Sigmoid colon (tissue), 7 donors: ENCODE measurements at places on chromosomes 6 and 20. TPM values are rescaled to one million over a fixed set of nuclear protein-coding genes. Genes with fewer than 3 reads are reported as not detected.

Gene MCHR2
- total RNA-seq: not detected

- DNase-seq: peak; percentile 72
These were observed 472 bp upstream of the PAQR8 start for GRCh38 chr6:52361414-52361944.

Gene TMEM63B
- total RNA-seq: 21.3 TPM

DNA sequence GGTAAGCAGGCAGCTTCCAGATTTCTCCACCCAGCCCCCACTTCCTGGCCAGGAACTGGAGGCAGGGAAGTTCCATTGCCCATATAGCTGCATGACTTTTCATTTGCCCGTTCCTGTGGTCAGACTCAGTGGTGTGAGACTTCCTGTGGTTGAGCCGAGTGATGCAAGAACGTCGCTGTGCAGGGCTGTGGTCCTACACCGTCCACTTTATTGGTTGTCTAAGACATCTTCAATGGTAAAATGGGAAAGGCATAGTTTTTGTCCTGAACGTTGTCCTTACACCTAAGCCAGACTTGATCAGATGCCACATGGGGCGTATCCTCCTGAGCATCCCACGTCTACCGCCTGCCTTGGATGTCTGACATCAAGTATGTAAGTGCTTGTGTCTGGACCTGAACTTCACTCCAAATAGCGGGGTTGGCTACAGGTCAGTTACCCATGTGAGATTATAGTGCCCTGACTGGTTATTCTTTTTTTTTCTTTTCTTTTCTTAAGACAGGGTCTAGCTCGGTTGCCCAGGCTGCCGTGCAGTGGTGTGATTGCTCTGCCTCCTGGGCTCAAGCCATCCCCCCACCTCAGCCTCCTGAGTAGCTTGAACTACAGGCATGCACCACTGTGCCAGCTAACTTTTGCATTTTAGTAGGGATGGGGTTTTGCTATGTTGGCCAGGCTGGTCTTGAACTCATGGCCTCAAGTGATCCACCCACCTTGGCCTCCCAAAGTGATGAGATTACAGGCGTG, 25.9 kb upstream of the GTSF1L start:
- no peak for DNase-seq

Gene HSPA1L
- total RNA-seq: 2.2 TPM

- no peak for DNase-seq
These were observed 447.1 kb downstream of the QKI start for GRCh38 chr6:163861627-163862026.

Gene TREM1
- total RNA-seq: 1.2 TPM

Gene SPEF1
- not detected for total RNA-seq

DNA sequence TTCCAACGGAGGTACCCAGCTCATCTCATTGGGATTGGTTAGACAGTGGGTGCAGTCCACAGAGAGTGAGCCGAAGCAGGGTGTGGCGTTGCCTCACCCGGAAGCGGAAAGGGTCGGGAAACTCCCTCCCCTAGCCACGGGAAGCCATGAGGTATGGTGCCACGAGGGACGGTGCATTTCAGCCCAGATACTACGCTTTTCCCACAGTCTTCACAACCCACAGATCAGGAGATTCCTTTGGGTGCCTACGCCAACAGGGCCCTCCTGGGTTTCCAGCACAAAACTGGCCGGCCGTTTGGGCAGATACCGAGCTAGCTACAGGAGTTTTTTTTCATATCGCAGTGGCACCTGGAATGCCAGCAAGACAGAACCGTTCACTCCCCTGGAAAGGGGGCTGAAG, 46.9 kb downstream of the STXBP5 start:
- no peak for DNase-seq

DNA sequence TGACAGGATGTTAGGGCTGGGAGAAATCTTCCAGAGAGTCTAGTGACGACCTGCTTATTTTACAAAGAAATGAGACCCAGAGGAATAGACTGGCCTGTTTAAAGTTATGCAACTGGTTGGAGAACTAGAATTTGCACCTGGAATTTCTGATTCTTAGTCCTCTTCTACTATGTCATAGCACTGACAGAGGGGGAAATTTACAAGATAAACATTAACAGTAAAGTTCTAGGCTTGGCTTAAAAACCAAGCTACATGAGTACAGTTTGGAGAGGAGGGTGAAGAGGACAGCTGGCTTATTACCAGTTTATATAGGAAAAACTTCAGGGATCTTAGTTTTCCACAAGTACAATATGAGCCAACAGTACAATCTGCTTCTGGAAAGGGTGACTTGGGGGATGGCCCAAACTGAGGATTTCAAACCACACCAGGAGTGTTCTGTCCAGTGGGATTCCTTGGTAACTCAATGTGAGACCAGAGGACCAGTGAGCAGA, 269.6 kb downstream of the CD109 start:
- no peak for DNase-seq

Gene NHSL1
- total RNA-seq: 7.4 TPM

DNA sequence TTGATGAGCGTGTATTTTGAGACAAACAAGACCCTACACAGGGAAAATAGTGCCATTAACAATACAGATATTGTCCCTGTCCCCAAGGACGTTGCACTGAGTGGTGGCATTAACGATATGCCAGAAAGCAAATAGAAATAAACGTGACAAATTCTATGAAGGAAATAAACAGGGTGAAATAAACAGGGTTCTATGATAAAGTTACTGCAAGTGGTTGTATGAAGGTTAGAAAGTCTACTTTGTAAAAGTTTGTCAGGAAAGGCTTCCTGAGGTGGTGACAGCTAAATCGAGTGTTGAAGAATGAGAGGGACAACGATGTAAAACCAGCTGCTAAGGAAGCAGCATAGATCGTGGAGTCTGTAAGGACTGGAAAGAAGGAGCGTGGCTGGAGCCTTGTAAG, 380.2 kb downstream of the LAMA2 start:
- no peak for DNase-seq

DNA sequence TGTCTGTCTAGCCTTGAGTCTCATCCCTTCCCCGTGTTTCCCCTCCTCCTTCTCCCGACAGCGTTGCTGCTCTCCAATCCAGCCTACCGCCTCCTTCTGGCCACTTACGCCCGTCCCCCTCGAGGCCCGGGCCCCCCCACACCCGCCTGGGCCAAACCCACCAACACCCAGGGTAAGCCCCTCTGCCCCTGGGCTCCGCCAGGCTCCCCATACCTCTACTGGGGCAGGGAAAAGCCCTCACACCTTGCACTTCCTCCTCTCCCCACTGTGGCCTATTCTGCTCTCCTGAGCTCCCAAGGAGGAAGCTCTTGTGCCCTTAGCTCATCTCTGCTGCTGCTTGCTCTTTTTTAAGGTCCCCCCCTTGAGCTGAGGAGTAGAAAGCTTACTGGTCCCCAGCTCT, 11.0 kb downstream of the DDR1 start:
- DNase-seq: no peak

DNA sequence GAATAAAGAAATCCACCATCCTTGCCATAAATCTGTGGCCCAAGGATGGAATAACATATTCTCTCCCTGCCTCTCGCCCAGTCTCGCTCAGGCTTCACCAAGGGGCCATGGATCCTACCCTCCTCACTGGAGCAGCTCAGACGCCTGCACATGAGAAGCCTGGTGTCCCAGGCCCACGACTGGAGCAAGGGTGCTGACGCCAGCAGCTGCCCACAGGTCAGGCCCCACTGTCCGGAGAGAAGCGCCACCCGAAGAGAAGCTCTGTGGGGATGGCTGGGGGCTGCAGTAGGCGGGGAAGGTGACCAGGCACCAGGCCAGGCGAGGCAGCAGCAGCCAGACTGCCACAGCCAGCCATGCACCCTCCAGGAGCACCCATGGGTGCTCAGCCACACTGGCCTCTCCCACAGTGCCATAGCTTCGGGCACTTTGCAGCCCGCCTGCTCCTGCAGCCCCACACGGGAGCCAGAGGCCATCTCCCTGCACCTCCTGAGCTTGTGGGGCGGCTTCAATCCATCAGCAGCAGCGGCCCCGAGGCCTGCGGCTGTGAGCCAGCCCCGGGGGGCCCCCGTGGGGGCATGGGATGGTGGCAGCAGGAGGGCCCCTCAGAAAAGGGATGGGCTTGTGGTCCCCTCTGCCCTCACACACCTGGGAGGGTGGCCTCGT, 286.2 kb upstream of the SGK1 start:
- no peak for DNase-seq

- no peak for DNase-seq
These were observed 69.6 kb upstream of the ADGRF1 start for GRCh38 chr6:47111685-47112084.

GRCh38 chr6:166786704-166787293, 159.7 kb upstream of the RPS6KA2 start:
- no peak for DNase-seq

DNA sequence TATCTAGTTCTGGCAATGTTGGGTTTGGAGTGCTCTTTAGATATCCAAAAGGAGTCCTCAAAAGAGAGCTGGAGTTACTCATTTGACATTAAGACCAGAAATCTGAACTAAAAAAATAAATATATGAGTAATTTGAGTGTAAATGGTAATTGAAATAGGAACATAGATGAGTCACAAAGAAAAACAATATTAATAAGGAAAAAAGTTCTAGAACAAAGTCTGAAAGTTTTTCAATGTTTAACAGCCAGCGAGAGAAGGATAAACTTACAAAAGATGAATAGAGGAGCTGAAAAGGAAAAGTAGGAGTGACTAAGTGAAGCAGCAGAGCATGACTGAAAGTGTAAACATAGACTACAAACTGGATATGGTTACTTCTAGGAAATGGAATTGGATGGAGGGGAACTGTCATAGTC, 46.8 kb downstream of the EPM2A start:
- no peak for DNase-seq

DNA sequence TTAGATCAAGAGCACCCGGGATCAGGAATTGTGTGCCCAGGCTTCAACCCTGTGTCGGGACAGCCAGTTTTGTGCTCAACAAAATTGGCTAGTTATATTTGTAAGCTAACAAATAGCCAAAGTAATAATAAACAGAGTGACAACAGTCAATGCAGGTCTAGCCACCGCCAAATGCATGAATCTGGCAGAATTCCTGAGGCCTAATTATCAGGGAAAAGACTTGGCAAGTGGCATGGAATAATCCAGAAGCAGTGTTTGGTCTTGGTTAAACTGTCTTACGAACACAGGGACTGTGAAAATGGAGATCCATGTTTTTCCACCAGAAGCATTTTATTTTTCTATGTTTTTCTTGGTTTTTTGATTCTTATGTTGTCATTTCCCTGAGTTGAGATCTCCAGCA, 268.8 kb downstream of the ZNF217 start:
- no peak for DNase-seq

GRCh38 chr6:35044145-35044745, 96.9 kb downstream of the TCP11 start:
- DNase-seq: peak; percentile 79

GRCh38 chr6:154111025-154111424, 72.0 kb downstream of the OPRM1 start:
- no peak for DNase-seq

Gene FOXF2
- 18.2 TPM for total RNA-seq

DNA sequence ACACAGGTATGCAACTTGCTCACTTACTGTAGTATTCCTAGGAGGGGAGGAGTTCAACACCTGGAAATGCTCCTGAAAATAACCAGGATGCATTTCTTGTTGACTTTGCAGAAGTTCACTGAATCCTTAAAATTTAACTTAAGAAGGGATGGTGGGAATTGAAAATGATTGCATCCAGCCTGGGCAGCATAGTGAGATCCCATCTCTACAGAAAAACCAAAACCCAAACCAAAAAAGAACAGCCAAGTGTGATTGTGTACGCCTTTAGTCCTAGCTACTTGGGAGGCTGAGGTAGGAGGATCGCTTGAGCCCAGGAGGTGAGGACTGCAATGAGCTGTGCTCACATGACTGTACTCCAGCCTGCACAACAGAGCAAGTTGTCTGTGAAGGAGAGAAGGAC, 1.7 kb downstream of the DNAH8 start:
- no peak for DNase-seq

DNA sequence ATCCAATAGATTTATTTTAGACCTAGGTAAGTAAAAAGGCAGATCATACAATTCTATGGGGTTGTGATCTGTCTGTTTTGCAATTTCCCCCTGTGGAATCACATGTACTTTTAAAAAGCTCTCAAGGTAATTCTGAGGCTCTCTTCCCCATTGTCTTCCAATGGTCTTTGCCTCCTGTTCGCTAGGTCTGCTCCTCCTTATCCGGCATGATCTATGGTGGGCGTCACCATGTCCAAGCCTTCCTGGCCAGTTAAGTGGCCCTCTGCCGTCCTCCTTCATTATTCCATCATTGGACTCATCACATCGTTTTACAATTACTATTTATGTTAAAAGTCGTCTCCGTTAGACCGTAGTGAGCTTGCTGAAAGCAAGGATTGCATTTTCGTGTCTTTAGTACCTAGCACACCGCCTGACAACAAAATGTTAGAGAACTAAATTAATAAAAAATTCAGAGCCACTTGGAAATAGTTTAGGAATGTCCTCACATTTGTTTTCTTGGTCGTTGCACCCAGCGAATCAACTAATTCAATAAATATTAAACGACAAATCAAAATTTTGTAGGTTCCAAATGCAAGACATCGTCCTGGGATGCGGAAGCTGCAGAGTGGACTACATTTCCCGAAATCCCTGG, 2.2 kb upstream of the STXBP5 start:
- DNase-seq: no peak

GRCh38 chr20:36154700-36155628, at the start of gene EPB41L1:
TSS of gene EPB41L1 (plus strand) at chr20:36154740. CDS start at chr20:36173778, 19,038 bp downstream.
- peak; percentile 72 for DNase-seq

GRCh38 chr6:7148100-7148822, 40.5 kb downstream of the RREB1 start:
- no peak for DNase-seq

Gene MARCKS
- 55.9 TPM for total RNA-seq

- no peak for DNase-seq
These were observed 474.9 kb upstream of the JARID2 start for GRCh38 chr6:14771016-14771415.

Gene ZNF334
- 5.7 TPM for total RNA-seq

Gene DOK5
- total RNA-seq: 1.8 TPM

DNA sequence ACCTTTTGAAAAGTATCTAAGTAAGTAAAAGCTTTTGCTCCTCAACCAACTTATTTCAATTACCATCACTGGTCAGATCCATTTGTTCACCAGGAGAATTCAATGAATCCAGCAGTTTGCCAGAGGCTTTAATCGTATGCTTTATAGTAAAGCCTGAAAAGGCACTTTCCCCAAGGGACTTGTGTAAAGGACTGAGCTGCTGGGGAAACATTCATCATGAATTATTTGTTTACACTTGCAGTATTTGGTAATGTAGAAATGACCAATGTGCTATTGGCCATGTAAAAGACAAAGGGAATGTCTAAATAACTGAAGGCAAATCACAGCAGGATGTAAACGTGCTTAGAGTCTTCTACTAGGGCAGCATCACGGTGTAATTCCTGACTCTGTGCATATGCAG, 471.4 kb downstream of the ADGRB3 start:
- no peak for DNase-seq

Gene RPRD1B
- 27.2 TPM for total RNA-seq
